Activated CD4-positive, alpha-beta T cell treated with anti-CD3 and anti-CD28 coated beads, Interleukin-2, amount 50 U/mL, for 4 hours (primary cell): ENCODE measurements at places on chromosomes 7 and 10.

GRCh38 chr7:36747280-36748016, 23.2 kb upstream of the AOAH start:
- no peak for DNase-seq

GRCh38 chr7:139651914-139652313, 125.9 kb downstream of the HIPK2 start:
- no peak for DNase-seq

GRCh38 chr10:102246261-102246660, 929 bp downstream of the GBF1 start:
- no peak for DNase-seq

GRCh38 chr7:7131273-7131672, 51.1 kb upstream of the C1GALT1 start:
- DNase-seq, result no peak

GRCh38 chr7:105583061-105583460, 1.8 kb upstream of the EFCAB10 start:
- DNase-seq, result no peak

DNA sequence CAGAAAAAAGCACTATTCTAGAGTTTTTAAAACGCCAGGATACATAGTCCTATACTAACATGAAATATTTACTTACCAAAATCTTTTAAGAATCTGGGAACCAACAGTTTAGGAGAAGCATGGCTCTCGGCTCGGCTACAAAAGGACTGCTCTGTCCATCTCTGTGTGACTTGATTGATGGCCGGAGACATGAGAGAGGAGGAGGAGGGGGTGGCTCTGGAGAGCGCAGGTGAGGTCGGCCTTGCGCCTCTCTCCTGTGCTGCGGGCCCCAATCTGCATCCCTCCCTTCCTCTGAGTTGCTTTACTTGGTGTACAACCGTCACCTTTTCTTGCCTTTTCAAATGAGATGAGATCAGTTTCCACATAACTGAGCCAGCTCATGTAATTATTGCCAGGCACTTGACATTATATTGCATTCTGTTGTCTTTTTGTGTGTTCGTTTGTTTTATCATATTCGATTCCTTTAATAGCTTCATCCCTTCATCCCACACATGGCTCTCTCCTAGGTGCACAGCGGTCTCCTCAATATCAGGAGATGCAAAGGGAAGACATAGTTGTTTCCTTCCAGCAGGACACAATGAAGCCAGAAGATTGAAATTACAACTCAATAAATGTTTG, 87.8 kb upstream of the KLF6 start:
- DNase-seq, result no peak

GRCh38 chr10:133294189-133294588, 14.5 kb downstream of the TUBGCP2 start:
- DNase-seq, result no peak

DNA sequence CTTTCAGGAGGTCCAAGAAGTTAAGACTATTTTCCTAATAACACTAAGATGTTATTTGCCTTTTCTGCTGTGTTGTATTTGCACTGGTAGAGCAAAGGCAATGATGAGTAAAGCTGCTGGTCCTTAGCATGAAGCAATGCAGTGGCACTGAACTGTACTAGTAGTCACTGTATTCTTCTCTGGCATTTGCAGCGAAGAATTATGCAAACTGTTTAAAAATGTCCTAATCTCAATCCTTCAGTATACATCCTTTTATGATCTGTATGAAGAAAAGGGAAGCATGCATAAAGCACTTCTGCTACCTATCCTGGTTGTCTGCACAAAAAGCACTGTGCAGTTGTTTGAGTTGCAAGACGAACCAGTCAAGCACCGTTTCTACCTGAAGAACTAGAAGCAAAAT, 20.4 kb downstream of the IGF2BP3 start:
- no peak for DNase-seq

- no peak for DNase-seq
Measured at GRCh38 chr7:90645784-90646183, 49.7 kb downstream of the CDK14 start.

DNA sequence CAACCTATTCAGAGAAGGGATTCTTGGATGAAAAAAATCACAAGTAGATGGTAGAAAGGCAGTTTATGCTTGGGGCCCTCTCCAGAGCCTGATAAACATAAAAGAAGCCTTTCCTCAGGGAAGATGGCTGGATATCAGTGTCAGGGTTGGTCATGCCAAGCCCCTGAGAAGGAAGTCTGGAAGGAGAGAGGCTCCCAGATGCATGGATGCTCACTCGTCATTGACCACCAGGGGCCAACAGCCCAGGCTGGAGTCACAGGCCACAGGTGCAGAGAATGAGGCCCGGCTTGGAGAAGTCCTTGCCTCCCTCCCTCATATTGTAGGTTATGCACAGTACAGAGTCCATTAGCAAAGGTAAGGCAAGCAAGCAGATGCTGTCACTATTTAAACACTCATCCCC, 506.7 kb downstream of the GRID1 start:
- DNase-seq, result no peak

- no peak for DNase-seq
Measured at GRCh38 chr7:50362142-50362541, 57.6 kb downstream of the IKZF1 start.

GRCh38 chr7:155514296-155514695, 32.1 kb downstream of the CNPY1 start:
- no peak for DNase-seq

DNA sequence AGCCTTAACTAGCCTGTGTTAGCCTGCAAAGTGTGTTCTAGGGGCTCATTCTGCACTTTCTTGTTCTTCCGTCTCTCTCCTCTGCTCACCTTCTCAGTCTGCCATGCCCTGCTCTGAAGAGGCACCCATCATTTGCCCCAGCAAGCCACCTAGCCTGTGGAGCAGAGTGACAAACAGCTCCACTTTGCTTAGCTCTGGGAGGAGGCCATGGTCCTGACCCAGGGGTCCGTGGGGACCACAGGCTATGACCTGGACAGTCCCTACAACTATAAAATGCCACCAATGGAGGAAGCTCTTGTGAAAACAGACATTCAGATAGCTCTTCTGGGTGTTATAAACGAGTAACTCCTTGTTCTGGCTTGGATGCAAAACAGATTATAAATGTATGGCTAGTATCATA, 1029.6 kb downstream of the CNTNAP2 start:
- no peak for DNase-seq

DNA sequence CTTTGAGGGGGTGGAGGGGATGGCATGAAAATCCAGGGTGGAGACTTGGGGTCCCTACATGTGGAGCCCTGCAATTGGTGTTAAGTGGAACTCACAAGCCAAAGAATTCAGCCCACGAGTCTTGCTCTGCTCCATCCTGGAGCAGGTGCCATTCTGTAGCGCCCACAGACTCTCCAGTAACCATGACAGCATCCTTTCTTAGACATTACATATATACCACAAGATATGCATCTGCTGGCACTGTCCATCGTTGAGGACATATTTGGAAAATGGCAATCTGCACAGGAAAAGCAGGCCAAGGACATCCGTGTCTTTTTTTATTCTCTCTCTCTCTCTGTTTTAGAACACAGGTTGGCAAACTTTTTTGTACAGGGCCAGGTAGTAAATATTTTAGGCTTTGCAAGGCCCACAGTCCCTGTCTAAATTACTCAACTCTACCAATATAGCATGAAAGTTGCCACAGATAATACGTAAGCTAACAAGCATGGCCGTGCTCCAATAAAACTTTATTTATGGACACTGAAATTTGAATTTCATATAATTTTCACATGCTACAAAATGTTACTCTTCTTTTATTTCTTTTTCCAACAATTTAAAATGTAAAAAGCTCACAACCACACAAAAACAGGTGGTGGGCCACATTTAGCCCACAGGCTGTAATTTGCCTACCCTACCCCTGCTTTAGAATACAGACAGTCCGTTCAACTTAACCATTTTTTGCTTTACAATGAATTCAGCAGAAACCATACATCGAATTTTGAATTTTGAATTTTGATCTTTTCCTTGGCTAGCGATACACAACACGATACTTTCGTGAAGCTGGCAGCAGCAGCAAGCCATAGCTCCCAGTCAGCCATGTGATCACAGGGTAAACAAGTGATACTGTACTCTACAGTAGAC, 141.4 kb upstream of the STK17A start:
- DNase-seq, result no peak

- DNase-seq, result no peak
Measured at GRCh38 chr10:43595739-43596298, 10.4 kb upstream of the ZNF485 start.

DNA sequence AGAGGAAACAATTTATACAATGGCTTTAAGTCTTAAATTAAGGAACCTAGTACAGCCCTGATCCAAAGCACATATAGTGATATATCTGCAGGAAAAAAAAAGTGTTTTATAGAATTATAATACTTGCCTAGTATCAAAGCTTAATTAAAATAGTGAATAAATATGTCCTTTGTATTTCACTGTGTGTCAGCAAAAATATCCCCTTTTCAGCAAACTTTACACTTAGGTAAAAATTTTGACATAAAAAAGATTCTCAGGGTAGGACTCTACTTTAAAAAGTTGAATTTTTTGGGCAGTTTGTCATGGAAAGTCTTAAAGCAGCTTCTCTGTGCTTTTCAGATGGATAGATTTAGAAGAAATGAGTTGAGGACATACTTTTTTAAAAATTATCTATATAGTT, 12.7 kb upstream of the NEBL start:
- DNase-seq, result no peak
